Aorta (tissue), 5 donors: ENCODE measurements at places on chromosomes 7 and 10. TPM values are rescaled to one million over a fixed set of nuclear protein-coding genes. Genes with fewer than 3 reads are reported as not detected.

Gene CNPY1
- polyA plus RNA-seq = not detected

Gene HOXA13
- 0.38 TPM for polyA plus RNA-seq

DNA sequence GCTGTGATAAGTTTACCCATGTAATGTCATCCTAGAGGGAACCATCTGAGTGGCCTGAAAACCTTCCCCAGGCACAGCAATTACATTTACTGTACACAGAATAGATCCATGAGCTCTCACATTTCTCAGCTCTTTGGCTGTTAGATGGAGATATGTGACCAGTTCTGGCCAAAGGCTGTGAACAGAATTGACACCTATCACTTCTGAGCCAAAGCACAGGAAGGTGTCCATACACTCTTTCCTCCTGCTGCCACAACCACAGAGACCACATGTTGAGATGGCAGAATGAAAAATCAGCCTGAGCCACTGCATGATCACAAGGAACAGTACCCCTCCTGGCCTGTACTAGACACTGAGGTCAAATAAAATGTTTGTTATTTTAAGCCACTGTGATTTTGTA lies 44.3 kb upstream of the ATOH7 start:
- DNase-seq = no peak

GRCh38 chr10:62084451-62084850 lies 183.0 kb downstream of the ARID5B start:
- no peak for DNase-seq

DNA sequence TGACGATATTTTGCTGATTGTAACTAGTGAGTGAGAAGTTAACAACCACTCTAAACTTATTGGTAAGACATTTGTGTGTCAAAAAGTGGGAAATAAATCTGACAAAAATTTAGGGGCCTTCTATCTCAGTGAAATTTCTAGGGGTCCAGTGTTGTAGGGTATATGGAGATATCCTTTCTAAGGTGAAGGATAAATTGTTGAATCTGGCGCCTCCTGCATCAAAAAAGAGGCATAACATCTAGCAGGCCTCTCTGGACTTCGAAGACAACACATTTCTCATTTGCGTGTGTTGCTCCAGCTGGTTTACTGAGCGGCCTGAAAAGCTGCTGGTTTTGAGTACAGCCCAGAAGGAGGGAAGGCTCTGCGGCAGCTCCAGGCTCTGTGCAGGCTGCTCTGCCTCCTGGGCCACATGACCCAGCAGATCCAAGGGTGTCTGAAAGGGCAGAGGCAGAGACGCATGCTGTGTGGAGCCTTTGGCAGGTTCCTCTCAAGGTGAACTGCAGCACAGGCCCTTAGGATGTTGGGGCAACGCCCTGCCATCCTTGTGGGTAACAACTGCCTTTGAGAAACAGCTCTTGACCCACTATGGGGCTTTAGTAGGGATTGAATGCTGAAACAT lies 72.4 kb downstream of the LMBR1 start:
- DNase-seq = no peak

GRCh38 chr10:66842867-66843266 lies 83.0 kb upstream of the LRRTM3 start:
- DNase-seq = no peak

- DNase-seq = no peak
Observed at GRCh38 chr10:91006752-91007346, 86.0 kb upstream of the ANKRD1 start.

DNA sequence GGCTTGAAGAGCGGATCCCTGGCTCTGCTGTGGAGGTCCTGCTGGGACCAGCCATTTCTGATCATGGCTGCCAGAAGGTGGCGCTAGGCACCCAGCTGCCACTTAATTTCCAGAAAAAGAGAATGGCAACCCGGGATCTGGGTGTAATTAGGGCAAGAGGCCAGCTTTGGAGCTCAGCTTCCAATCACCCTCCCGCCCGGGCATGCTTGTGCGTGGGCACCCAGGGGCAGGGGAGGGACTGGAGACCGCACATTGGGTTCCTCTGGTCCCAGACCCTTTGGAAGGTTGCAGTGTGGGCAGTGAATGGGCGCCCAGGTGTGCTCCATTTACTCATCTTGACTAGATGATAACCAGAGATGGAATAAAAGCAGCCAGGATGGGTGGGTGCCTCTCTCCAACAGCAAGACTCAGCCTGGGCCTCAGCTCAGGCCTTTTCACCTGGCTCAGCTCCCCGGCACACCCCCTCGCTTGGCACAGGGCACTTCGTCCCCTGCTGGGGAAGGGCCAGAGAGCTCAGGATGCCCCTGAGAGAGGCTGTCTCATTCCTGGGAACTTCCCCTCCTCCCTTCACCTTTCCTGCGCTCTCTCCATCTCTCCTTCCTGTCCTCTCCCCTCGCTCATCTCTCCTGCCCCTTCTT lies 14.7 kb downstream of the FAM241B start:
- DNase-seq = peak; percentile 89
